MCF 10A (cell line): ENCODE measurements at places on chromosomes 16 and 17.
A peak's percentile ranks its signal among the peaks of the same experiment; 100 is the strongest.

GRCh38 chr17:65739034-65739433 is 177.6 kb upstream of the AXIN2 start:
- DNase-seq: no peak

- no peak for DNase-seq
Measured at GRCh38 chr17:65053354-65053881, 3.1 kb downstream of the GNA13 start.

- no peak for DNase-seq
Measured at GRCh38 chr17:72512649-72513556, 392.1 kb downstream of the SOX9 start.

GRCh38 chr17:72063756-72064450 is 56.9 kb upstream of the SOX9 start:
- peak; percentile 29 for DNase-seq

DNA sequence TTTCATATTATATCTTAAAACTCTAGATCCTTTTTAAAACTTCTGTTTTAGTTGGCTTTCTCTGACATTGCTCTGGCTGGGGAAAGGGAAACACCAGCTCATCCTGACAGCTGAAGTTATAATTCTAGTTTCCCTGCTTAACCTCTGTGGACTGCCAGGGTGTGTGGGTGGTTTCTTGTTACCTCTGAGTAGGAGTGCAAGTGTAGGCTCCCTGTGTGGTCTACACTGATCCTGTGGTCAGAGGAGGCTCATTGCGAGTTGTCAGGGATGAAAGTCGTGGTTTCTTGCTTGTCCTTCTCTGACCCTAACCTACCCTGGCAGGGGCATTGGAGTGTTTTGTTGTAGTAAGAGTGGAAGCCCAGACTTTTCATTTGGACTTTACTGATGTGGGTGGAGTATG is 221.0 kb downstream of the UTP18 start:
- no peak for DNase-seq

DNA sequence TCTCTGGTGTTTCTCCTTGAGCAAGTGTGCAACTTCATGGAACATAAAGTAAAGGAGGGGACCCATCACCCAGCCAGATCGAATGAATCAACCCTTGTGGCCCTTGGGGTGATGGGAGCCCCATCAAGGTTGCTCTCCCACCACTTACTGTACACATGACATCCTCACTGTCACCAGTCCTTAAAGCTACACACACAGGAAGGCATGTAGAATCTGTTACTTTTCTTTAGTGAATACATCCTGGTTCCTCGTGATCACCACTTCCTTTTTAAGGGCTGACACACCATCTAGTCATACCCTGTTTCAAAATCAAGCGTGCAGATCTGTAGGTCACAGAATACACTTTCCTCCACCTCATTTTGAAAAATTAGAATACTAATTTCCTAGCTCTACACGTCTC is 22.6 kb upstream of the MPHOSPH6 start:
- peak; percentile 57 for DNase-seq

DNA sequence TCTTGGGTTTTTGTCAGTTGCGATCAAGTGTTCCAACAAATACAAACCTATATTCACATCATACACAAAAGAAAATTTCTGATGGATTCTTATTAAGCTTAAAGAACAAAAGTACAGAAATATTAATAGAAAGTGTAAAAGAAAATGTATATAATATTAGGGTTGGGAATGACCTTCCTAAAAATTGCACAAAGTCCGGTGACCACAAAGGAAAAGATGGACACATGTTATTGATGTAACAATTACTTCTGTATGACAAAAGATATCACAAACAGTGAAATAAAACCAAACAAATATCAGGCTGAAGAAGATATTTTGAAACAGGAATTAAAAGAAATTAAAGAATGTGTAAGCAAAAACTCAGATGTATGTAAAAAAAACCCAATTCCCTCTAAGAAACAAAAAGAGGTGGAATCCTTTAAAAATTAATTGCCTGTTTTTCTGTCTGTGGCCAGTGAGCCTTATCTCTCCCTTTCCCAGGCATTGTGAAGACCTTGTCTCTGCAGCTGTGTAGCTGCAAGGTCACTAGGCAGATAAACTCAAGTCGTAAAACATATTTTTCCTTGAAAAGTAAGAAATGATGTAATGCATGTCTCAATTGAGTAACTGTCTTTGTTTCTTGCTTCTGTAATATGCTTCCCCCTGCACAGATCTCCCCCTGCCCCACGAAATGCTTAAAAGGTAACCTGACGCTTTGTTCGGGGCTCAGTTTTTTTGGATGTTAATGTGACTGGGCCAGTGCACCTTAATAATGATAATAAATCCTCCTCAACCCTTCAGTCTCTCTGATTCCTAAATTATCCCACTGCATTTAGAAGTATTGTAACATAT is 2.8 kb downstream of the ST6GALNAC1 start:
- DNase-seq: no peak

DNA sequence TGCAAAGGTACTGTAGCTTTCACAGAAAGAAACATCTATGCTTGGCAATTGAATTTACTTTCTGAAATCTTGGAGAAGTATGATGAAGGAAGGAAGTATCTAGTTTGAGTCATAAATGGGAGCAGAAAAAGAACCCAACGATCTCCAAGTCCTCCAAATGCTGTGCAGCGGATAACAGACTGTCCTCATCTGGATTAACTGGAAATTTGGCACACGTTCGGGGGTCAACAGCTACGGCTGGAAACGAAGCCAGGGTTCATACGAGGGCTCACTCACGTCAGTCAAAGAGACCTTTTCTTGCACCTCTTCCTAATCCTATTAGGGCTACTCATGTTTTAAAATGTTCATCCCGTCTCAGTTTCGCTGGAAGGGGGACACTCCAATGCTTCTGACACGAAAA is 152.0 kb downstream of the ZFHX3 start:
- DNase-seq: no peak

DNA sequence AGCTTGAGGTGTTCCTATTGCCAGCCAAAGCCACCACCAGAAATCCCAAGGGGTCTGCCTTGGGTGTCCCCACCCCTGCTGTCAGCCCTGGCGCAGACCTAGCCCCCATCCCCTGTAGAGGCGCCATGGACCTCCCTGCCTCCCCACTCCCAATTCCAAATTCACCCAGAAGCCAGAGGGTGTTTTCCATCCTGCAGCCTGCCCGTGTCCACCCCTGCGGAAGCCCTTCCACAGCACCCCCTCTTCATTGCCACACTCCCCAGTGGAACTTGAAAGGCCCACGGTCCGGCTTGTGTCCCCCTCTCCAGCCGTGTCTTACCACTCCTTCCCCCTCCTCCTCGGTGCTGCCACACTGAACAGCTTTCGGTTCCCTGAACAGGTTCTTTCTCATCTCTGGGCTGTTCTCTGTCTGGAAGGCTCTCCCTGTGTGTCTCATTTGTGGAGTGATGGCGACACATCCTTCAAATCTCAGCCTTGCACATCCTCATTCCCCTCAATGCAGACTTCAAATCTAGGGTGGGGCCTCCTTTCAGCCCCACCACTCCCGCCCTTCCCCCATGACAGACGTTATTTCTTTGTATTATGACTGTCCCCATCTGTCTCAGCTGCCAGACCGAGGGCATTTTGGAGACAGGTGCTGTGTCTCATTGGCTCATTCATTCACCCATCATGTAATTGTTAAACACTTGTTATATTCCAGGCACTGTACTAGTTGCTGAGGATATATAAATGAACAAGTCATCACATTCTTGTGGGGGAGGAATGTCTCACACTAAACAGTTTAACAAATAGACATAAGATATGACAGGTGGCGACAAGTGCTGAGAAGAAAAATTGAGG is 36.3 kb downstream of the ADGRG5 start:
- no peak for DNase-seq

DNA sequence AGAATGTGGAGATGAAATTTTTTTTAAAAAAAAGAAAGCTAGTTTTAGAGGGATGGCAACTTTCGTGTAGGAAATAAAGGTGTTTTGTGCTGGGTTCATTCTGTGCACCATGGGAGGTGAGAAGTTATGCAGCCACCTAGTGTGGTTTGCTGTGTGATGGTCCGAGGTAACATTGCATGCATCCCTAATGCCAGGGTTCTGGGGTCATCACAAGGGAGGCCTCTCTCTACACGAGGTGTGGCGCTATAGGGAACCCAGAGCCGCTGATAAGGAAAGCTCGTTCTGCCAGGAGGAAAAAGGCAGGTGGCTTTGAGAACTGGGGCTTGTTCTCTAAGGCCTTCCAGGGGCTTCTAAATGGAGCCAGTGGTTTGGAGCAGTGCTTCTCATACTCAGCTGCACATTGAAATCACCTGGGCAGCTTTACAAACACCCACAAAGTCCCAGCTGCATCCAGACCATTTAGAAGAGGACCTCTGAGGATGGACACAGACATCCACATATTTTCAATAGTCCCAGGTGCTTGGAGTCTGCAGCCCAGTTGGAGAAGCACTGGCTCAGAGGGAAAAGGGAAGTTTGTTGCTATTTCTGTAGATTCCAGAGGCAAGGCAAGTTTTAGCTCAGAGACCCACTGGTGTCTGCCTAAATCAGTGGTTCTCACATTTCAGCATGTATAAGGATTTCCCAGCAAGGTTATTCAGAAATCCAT is 43.5 kb downstream of the VPS35L start:
- DNase-seq: no peak

DNA sequence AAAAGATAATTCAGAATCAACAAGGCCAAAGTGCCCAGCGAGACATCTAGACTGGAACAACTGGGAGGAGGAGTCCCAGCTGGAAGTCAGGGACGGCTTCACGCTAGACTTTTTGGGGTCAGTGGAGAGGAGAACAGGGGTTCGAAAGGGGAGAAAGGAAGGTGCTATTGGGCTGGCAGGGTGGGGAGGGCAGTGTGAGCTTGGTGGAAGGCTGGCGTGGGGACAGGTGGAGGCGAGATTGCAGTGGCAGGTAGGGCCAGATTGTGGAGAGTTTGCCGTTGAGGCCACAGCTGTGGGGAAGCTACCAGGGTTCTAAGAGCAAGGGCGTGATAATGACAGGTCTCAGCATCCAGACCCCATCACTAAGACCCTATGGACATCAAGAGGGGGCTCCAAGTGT is 10.5 kb downstream of the SDK2 start:
- no peak for DNase-seq

DNA sequence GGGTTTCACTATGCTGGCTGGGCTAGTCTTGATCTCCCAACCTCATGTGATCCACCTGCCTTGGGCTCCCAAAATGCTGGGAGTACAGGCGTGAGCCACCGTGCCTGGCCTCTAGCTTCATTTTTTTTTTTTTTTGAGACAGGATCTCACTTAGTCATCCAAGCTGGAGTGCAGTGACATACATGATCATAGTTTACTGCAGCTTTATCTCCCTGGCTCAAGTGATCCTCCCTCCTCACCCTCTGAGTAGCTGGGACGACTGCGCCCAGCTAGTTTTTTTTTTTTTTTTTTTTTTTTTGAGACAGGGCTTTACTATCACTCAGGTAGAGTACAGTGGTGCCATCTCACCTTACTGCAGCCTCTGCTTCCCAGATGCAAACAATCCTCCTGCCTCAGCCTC is 9.7 kb downstream of the RPA1 start:
- no peak for DNase-seq
